ENCODE measurements at places on chromosomes 2 and 18.

DNA sequence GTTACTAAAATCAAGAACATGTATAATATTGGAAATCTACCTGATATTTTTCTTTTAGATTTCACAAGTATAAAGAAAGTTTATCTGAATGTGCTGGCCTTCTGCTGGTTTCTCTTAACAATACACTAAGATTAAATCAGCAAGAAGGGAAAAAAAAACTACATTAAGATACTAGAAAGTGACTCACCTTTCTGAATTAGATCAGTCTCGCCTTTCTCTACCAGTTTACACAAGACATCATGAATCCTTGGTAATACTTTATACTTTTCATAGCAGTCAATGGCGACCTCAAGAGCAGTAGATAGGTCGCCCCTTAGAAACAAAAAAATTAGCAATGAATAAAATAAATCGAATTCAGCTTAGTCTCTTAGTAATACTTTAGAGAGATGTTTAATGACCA lies 61.2 kb downstream of the LRPPRC start:
- DNase-seq = no peak

- no peak for DNase-seq
These were observed 44.3 kb downstream of the CCDC148 start for GRCh38 chr2:158412206-158412605.

- no peak for DNase-seq
These were observed 19.2 kb downstream of the CDC42EP3 start for GRCh38 chr2:37652199-37652640.

GRCh38 chr2:117801826-117802225 lies 12.7 kb upstream of the DDX18 start:
- DNase-seq = no peak

DNA sequence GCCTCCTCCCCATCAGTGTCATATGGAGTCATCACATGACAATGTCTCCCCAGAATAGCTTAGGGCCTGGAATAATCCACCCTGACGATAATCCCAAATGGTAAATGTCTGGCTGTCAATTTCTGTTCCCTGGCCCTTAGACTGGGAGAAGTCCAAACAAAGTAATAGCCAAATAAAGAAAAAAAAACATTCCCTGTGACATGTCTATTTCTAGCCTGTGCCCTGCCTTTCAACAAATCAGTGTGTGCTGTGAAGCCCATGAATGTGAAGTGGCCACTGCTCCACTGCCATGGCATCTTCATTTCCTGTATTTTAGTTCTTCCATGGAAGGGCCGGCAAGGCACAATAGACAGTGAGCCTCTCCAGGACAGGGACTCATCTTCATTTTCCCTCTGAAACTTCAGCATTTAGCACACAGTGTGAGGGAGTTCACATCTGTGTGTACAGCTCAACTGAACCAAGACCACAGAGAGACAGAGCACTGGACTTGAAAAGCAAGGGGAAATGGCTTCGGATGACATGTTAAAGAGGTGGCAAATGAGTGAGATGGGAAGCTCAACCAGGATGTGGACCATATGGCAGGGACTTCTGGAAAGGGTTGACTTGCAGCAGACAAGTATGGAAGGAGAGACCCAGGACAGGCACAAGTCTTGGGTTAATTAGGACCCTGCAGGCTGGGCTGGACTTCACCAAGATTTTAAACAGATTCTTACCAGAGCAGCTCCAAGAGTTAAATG lies 140.0 kb downstream of the ANTXR1 start:
- DNase-seq = no peak

- no peak for DNase-seq
These were observed 821 bp upstream of the CHRNG start for GRCh38 chr2:232538671-232539070.

DNA sequence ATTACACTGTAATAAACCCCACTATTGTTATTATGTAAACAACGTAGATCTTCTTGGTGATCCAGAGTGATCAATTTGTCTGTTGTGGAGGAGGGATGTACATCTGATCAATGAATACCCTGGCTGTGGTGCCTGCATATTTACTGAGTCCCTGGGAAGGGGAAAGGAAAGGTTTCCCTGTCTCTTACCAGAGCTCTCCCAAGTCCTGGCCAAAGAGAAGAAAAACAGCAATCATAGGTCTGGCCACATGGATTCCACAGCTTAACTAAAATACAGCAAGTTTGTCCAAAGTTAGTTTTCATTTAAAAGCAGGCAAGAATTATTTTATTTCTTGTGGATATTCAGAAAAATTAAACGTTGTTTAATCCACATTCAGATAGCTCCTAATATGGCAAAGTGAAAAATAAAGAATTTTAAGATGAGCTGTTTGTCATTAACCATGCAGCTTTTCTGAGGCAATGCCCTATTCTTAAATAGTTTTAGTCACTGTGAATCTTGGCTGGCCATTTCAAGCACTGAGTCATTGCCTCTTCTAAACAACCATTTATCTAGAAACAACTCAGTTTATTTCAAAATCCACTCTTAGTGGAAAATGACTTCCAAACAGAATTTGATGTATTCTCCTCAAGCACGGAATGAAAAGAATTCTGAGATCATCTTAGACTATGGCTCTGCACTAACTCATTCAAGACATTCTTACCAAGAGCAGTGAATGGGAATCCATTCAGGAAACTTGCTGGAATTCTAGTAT lies 1004.4 kb upstream of the CDH2 start:
- DNase-seq = no peak

GRCh38 chr2:8146132-8147005 lies 535.5 kb upstream of the ID2 start:
- no peak for DNase-seq

GRCh38 chr2:197251576-197251975 lies 59.0 kb downstream of the ANKRD44 start:
- no peak for DNase-seq

DNA sequence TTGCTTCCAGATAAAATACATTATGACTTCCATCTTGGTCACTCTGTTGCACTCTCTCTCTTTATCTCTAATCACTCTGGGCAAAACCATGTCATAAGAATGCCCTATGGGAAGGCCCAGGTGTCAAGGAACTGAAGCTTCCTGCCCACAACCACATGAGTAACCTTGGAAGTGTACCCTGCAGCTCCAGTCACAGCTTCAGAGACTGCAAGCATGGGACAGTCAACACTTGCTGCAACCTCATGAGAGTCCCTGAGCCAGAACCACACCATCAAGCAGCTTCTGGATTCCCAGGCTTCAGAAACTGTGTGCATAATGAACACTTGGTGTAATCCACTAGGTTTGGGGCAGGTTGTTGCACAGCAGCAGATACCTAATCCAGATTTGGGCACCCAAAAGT lies 121.1 kb upstream of the BCL2L11 start:
- no peak for DNase-seq

- DNase-seq = no peak
These were observed 12.4 kb upstream of the INO80C start for GRCh38 chr18:35510076-35510651.

- no peak for DNase-seq
These were observed 17.5 kb upstream of the KANSL1L start for GRCh38 chr2:210188755-210189154.
